A549 treated with AZD2906 at 1 μM for 4 hours (cell line): ENCODE measurements at places on chromosomes 1 and 21. TPM values are rescaled to one million over a fixed set of nuclear protein-coding genes. Genes with fewer than 3 reads are reported as not detected.

The GREM2 gene
- total RNA-seq, result 0.06 to 0.12 TPM (median 0.09 TPM) in 5 replicates

The SLC16A4 gene
- total RNA-seq, result 22.7 to 39.9 TPM (median 29.3 TPM) in 5 replicates

The KCNK2 gene
- total RNA-seq, result 0.02 to 0.08 TPM (median 0.05 TPM) in 4 of 5 replicates, not detected in the other

The GJA4 gene
- total RNA-seq, result not detected in 5 replicates

The SMPDL3B gene
- 1.1 to 1.6 TPM (median 1.3 TPM) in 5 replicates for total RNA-seq

The CD84 gene
- not detected in 5 replicates for total RNA-seq

The CFAP126 gene
- total RNA-seq, result 0.16 to 0.22 TPM (median 0.18 TPM) in 5 replicates

The LHX4 gene
- total RNA-seq, result 0.32 to 0.46 TPM (median 0.33 TPM) in 5 replicates

The CFHR4 gene
- total RNA-seq, result not detected in 5 replicates

The IL19 gene
- total RNA-seq, result 0.08 to 0.11 TPM (median 0.09 TPM) in 3 of 5 replicates, not detected in the others

The C1orf167 gene
- total RNA-seq, result not detected in 5 replicates

The RIMS3 gene
- 0.84 to 1.3 TPM (median 1.2 TPM) in 5 replicates for total RNA-seq

The SLC6A17 gene
- 5.3 to 5.9 TPM (median 5.6 TPM) in 5 replicates for total RNA-seq

The OR2M2 gene
- total RNA-seq, result not detected in 5 replicates
